ENCODE measurements at places on chromosomes 1 and 21. TPM values are rescaled to one million over a fixed set of nuclear protein-coding genes. Genes with fewer than 3 reads are reported as not detected.

DNA sequence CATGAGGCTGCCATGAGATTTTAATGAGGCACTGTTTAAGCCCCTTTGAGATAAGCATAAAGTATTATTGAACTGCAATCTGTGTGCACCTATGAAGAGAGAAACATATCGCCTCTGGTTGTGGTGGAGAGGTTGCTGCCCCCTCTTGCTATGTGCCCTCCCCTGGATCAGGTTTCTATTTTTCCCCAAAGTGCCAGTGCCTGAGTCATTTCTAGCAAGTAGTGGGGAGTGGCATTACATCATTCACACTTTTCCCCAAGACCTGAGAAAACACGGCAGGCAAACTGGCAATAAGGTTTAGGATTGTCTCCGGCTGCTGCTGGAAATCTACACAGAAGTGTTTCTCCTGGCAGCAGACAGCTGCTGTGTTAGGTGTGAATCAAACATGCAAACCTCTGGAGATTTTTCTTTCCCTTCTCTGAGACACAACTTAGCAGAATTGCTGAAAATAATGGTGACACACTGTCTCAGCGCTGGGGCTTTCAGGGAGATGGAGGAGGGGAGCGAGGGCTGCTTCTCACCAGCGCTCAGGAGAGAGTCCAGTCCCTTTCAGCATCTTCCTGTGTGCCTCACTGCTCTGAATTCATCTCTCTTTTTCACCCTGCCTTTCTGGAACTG is 13.7 kb upstream of the RGS16 start:
- no peak for DNase-seq

- DNase-seq, result no peak
Measured at GRCh38 chr1:150093805-150094204, 26.2 kb downstream of the VPS45 start.

DNA sequence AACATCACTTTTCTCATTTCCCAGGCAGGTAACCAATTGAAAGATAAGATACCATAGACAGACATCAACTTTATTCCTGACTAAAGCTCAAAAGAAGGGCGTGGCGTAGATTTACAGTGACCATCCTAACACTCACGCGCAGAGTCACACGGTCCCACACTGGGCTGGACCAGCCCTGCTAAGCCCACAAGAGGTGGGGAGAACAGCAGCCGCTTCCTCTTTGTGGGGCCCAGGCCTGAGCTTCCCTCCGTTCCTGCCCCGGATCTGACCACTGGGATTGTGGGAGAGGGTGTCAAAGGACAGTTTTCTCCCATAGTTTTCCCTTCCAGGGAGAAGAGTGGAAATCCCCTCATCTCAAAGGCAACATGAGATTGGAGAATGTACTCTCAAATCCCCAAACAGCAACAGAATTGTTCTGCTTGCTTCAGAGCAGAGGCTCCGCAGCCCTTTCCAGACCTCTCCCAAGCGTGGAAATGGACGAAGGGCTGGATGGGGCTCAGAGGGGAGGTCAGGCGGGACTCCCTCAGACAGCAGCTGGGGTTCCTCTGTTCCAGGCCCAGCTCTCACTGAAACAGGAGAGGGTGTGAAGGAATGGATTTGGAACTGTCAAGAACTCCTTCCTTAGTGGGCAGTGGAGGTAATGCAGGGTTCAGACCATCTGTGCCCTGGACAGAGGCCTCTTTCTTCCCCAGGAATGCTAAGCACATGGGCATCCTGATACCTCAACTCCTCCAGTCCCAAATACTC is 33.7 kb downstream of the L1TD1 start:
- DNase-seq, result no peak

OR2AK2 gene
- total RNA-seq, result 0.41 TPM

ITLN2 gene
- not detected for total RNA-seq

SLC2A1 gene
- total RNA-seq, result 28.1 TPM
